ENCODE measurements at places on chromosomes 13 and 19. TPM values are rescaled to one million over a fixed set of nuclear protein-coding genes. Genes with fewer than 3 reads are reported as not detected.

GRCh38 chr19:3866910-3867638, 1.8 kb downstream of the ZFR2 start:
- no peak for DNase-seq

DNA sequence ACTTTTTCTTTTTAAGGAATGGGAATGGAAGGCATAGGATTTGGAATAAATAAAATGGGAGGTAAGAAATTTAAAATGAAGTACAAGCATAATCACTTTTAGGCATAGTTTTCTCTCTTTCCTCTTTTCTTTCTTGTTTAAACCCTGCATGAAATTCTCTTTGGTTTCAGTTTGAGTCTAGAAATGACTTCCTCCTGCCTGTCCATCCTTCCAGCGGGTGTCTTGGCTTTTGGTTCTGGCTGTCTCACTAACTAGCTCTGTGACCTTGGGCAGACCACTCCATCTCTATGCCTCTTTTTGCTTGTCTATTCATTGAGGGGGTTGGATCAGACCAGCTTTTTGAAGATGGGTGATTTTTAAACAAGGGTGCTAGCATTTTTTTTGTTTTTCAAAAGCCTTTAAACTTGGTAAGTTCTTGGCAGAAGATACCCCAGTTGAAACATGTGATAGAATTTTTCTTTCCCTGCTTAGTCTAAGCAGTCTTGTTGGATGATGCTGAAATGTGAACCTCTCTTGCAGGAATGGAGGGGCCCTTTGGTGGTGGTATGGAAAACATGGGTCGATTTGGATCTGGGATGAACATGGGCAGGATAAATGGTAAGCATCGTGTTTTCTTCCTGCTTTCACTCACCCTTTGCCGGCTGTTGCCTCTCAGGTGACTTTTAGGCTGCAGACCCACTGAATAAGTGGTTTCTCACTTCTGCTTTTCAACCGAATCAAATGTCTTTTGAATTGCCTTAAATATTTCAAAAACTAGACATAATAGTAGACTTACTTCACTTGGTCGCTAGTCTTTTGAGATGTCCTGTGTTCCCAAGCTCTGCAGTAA, 28.6 kb downstream of the PRAM1 start:
- no peak for DNase-seq

DNA sequence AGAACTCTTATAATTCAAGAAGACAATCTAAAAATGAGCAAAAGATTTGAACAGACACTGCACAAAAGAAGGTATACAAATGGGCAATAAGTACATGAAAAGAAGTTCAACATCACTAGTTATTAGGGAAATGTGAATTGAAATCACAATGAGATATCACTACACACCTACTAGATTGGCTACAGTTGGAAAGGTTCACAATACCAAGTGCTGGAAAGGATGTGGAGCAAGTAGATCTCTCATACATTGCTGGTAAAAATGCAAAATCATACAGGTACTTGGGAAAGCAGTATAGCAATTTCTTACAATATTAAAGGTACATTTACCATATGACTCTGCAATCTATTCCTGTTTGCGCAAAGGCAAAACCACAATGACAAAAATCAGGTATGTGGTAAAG, 145.7 kb downstream of the LHFPL6 start:
- no peak for DNase-seq

DNA sequence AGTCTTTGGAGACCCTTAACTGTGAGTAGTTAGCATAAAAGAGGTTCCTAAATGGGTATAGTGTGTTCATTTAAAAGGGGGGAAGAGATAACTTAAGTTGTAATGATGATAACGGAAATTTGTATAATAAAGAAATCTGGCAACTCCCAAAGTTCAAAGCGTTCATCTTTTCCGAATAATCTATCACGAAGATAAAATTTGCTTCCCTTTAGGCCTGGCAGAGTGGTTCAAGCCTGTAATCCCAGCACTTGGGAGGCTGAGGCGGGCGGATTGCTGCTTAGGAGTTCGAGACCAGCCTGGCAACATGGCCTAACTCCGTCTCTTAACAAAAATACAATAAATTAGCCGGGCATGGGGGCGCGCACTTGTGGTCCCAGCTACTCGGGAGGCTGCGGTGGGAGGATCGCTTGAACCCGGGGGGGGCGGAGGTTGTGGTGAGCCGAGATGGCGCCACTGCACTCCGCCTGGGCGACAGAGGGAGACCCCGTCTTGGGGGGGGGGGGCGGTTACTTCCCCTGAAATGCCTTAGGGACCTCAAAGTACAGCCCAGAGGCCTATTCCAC, 934 bp downstream of the N4BP2L2 start:
- DNase-seq, result no peak

GRCh38 chr13:97945792-97946419, 7.6 kb upstream of the IPO5 start:
- no peak for DNase-seq

- no peak for DNase-seq
Observed at GRCh38 chr19:41563854-41564514, 12.0 kb upstream of the CEACAM21 start.

GRCh38 chr19:3645726-3646125, 19.1 kb upstream of the CACTIN start:
- DNase-seq, result no peak

GRCh38 chr13:94416454-94417080, 62.9 kb downstream of the DCT start:
- no peak for DNase-seq

- no peak for DNase-seq
Observed at GRCh38 chr19:33150852-33151518, 19.1 kb downstream of the WDR88 start.

DNA sequence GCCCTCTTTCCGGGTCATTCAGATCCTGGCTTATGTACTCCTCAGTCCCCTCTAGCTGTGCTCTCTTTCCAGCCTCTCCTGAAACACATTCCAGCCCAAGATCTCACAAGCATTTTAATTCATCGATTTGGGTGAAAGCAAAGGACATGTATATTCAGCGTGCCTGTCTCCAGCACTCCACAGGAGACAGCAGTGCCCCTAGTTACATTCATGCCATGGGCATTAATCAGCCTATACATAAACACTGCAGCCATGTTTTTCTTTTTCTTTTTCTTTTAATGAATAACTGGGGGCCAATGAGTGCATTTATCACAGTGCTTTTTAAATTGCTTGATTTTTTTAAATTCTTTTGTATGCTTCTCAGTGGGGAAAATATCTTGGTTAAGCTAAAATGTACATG, 199.1 kb downstream of the DCT start:
- no peak for DNase-seq

GRCh38 chr13:65638572-65639168, 1591.5 kb downstream of the PCDH9 start:
- DNase-seq, result peak; percentile 4

DNA sequence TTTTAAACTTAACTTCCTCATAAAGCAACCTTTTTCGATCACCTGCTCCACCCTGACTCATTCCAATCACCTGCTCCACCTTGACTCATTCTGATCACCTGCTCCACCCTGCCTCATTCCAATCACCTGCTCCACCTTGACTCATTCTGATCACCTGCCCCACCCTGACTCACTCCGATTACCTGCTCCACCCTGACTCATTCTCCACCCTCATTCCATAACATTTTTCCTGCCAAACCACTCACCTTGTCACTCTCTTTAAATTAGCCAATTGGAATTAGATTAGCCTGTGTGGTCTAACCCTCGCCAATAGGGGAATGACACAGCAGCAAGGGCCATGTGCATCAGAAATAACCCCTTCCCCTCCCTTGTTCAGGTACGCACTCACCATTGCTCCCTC, 31.9 kb upstream of the ZNF83 start:
- DNase-seq, result no peak

DNA sequence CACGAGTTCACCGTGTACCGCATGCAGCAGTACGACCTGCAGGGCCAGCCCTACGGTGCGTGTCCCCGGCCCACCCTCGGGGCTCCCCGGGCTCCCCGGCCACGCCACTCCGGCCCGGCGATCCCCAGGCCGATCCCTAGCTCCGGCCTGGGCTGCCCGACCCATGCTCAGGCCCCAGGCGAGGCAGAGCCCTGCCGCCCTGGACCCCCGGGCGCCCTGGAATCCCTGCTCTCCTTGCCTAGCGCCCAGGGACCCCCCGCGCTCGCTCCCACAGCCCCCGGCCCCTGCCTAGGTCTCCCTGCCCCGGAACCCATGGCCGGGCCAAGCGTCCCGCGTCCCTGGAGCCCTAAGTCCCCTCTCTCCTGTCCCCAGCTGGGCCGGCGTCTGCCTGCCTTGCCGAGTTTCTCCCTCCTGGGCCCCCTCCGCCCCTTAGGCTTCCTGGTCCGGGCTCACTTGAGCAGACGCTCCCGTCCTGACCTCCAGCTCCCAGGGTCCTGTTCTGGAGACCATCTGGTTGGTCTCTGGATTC, 494 bp downstream of the NCLN start:
- no peak for DNase-seq

Gene LSM4
- total RNA-seq, result 139 TPM

Gene TEX26
- total RNA-seq, result not detected

Gene DMKN
- not detected for total RNA-seq

Gene SYT5
- not detected for total RNA-seq

Gene C19orf73
- total RNA-seq, result 1.2 TPM

Gene KCNC3
- total RNA-seq, result 0.11 TPM

Gene TLE2
- total RNA-seq, result 20.6 TPM

Gene FGF14
- total RNA-seq, result not detected

Gene CD177
- not detected for total RNA-seq

Data from pulmonary artery endothelial cell (primary cell).